Activated CD4-positive, alpha-beta T cell treated with anti-CD3 and anti-CD28 coated beads for 4 hours (primary cell): ENCODE measurements at places on chromosomes 16 and 17.
A peak's percentile ranks its signal among the peaks of the same experiment; 100 is the strongest.

- no peak for DNase-seq
These were observed 36.2 kb downstream of the PRMT7 start for GRCh38 chr16:68346892-68347480.

GRCh38 chr17:31211352-31212012 is 85.6 kb downstream of the OMG start:
- DNase-seq: no peak

DNA sequence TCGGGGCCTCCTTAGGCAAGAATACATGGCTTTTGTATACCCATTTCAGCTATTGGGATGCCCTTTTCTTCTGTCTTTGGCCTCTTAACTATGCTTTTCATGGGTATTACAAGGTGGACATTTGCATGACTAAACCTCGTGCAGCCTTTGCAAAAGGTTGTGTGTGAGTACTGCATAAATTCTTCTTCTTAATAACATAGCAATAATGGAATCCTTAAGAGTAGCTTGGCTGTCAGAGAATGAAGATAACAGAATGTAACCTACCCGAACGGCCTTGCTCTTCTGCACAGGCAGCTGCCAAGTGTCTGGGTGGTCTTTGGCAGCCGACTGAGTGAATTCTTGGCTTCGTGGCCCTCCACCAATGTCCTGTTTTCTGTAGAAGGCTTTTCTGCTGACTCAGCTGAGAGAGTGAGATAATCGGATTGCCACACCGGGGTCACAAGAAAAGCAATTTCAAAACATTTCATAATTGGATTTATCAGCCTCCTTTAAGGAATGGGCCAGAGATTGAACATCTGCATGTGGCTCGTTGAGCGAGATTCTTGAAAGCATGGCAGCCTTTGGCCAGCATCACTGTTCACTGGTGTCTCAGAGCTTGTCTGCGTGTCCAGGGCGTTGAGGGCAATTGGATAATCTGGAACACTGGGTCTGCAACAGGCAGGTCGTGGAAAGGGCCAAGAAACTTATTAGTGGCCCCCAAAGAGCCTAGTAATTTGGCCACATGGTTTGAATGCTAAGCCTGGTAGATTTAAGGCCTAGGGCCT is 13.4 kb downstream of the IRF8 start:
- DNase-seq: no peak

- DNase-seq: no peak
These were observed 142.4 kb downstream of the TOX3 start for GRCh38 chr16:52404546-52404945.

GRCh38 chr17:8163978-8164814 is 1.4 kb upstream of the VAMP2 start:
- peak; percentile 50 for DNase-seq

DNA sequence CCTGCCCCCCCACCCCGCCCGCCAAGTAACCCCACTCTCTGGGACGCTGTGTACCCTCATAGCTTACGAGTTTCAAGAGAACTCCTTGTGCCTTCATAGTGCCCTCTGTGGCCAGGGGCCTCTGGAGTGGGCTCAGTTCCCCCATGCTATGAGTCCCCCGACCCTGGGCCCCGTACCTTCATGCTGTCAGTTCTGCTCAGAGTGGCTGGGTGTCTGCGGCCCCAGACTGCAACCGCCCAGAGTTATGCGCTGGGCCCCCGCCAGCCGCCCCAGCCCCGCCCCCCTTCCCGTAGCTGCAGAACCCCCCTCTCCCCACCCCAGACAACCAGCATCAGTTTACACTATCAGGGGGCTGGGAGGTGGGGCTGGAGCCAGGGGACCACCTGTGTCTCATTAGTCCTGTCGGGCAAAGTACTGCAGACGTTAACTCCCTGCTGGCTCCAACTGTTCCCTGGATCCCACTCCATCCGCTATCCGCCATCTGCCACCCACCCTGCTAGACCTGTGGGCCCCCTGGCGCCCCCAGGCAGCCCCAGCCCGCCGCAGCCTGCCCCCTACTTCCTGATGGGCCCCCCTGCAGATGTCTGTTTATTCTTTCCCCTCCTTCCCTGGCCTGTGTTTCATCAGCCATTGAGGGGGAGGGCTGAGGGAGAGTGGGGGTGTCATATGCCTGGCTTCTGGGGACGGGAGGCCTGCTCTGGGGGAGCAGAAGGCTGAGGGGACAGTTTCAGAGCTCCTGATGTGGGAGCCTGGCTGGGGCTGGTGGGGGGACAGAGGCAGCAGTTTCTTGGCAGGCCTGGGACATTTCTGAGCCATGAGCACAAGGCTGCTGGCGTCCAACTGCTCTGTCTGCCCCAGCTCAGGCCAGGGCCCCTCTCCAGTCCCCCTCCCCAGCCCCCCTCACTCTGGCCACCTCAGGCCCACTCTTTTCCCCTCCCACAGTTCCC is at the start of gene MFAP4:
Gene MFAP4 (minus strand): TSS at position 217 of the 947 bp plus-strand sequence. CDS start 35 bp downstream, at position 182.
- DNase-seq: no peak

DNA sequence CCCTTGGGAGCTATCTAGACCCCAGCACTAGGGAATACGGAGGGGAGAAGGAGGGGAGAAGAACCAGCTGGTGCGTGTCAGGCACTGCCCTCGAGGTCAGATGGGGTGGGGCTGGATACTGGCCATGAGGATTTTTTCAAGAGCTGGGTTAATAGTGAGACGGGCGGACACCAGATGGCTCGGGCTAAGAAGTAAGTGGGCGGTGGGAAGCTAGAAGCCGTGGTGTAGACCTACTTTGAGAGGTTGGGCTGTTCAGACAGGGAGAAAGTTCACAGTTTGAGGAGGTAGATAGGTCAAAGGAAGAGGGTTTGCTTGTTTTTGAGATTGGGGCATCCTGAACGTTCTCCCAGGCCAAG is 303.8 kb downstream of the SEC14L1 start:
- no peak for DNase-seq

DNA sequence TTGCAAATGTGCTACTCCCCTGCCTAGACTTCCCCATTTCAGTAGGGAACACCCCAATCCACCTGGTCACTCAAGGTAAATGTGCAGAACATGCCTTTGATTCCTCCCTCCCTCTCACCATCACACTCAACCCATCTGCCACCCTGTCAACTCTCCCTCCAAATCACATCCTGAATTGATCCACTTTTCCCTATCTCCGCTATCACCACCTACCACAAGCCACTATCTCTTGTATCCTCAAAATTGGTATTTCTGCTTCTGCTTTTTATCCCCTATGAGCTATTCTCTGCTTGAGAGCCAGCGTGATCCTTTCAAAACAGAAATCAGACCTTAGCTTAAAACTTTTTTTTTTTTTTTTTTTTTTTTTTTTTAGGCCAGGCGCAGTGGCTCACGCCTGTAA is 5.4 kb upstream of the NOL11 start:
- no peak for DNase-seq

GRCh38 chr16:74075393-74075792 is 221.2 kb upstream of the PSMD7 start:
- DNase-seq: no peak

DNA sequence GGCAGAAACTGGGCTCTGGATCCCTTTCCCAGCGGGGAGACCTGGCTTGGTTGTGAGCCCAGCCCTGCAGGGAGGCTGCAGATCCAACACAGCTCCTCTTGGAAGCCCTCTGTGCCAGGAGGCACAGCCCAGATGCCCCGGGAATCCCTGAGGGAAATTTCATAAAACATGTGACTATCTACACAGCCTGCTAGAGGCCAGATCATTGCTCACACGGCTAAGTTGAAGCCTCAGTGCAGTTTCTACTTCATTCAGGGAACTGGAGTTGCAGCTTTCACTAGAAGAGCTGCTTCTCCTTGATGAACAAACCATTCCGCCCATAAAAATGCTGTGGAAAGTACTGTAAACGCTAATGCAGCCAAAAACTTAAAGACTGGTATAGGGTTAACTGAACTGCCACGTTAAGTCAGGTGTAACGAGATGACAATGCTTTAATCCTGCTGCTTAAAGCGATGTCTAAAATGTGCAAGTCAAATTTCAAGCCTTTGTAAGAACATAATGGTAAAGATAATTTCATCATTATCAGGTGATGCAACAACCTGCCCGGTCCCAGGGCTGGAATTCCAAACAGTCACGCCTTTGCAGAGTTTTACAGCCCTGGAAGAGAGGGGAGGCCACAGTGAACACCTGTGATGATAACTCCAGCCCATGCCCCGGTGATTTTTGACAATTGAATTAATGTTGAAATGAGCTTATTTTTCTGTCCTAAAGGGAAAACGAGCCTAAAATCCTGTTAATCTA is 172.5 kb downstream of the ZFHX3 start:
- DNase-seq: no peak

GRCh38 chr17:1834380-1835149 is 4.8 kb downstream of the RPA1 start:
- DNase-seq: no peak

DNA sequence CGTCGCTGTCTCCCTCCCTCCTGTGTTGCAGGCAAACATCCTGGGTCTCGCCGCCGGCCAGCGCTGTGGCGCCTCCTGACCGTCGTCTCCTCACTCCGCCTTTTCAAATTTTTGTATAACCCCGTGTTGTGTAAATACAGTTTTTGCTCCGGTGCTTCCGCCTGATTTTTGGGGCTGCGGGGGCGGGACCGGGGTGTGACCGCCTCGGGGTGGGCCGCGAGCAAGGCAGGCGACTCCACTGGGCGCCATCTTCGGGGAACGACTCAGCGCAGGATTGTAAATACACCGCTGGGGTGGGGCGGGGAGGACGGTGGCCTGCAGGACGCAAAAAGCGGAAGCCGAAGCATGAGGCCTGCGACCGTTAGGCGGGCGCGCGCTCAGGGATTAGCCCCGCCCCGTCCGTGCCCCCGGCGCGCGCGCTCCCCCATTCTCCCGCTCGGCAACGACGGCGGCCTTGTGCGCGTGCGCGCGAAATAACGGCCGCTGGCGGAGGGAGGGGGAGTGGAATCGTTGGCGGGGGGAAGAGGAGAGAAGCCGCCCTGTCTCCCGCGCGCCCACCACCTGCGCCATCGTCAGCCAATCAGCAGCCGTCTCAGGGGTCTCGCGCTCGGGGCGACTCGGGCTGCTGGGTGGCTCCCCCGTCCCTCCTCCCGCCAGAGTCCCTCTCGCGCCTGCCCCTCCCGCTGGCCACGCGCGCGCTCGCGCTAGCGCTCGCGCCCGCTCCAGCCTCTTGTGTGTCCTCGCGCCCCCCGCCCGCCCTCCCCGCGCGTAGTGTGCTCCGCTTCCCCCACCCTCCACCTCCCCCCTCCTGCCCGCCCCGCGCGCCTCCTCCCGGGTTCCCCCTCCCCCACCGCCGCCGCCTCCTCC is 864 bp upstream of the MAZ start:
- peak; percentile 96 for DNase-seq

GRCh38 chr16:8905168-8905762 is 23.1 kb downstream of the LITAFD start:
- no peak for DNase-seq

DNA sequence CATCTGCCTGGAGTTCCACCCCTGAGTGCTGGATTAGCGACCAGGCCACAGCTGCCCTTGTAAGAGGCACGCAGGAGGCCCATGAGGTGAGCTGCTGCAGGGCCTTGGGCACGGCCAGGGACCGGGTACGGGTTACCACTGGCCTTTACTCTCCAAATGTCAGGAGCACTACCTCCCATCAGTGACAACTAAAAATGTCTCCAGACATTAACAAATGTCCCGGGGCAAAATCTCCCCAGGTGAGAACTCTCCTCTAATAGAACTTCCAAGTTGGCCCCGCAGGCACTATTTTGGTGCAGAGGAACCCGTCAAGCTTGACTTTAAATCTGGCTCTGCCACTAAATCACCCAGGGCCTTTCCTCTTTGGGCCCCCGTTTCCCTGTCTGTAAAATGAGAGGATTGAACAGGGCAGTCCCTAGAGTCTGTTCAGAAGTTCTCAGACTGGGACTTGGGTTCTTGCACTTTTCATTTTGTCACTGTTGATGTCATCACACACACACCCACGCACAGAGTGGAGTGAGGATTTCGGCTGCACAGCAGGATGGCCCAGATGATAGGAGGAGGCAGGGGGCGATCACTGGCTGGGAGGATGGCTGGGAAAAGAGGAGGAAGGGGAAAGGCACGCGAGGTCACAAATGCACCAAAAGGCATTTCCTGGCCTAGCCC is 24.5 kb upstream of the MAPT start:
- DNase-seq: no peak

- DNase-seq: no peak
These were observed 84.4 kb downstream of the OR1D5 start for GRCh38 chr17:2978991-2979390.

DNA sequence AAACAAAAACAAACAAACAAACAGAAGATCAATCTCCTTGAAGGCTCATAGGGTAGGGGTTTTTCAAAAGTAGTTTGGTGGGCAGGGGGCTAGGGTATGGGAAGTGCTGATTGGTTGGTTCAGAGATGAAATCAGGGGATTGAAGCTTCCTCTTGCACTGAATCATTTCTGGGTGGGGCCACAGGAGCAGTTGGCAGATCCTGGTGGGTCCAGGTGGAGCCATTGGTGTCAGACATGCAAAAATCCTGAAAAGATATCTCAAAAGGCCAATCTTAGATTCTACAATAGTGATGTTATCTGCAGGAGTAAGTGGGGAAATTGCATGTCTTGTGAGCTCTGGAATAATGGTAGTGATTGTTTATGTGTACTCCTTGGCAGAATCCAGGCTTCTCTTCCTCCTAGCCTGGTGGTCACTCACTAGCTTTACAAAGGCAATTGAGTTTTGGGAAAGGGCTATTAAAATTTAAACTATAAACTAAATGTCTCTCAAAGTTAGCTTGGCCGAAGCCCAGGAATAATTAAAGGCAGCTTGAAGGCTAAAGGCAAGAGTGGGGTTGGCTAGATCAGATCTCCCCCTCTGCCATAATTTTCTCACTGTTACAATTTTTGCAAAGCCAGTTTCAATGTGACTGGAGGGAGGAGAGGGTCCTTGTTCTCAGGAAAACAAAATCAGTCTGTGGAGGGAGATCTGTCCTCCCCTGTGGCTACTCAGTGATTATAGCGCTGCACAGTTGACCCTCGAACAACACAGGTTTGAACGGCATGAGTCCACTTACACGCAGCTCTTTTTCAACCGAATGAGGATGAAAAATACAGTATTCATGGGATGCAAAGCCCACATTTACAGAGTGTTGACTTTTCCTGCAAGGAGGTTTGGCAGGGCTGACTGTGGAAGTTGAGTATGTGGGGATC is 45.2 kb downstream of the RNF112 start:
- DNase-seq: no peak

DNA sequence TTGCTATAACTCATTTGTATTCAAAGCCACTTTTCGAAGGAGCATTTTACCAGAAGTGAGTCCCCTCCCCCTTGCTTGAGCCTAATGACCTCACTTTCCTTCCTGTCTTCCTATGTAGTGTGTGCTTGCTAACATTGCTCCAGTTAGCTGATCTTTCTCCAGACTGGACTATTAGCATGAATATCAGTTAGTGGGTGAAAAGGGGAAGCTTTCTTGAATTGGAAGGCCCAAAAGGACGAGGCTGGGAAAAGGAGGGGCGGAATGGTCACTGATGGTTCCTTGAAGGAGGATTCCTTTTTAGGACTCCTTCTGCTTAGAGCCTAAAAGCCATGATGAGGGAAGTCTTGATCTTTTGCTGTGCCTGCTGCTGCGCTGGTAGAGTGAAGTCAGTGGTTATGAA is 11.9 kb downstream of the MAP3K3 start:
- no peak for DNase-seq

- no peak for DNase-seq
These were observed 15.0 kb upstream of the RAI1 start for GRCh38 chr17:17666111-17666714.
